ENCODE measurements at places on chromosomes 13 and 19. TPM values are rescaled to one million over a fixed set of nuclear protein-coding genes. Genes with fewer than 3 reads are reported as not detected.
A peak's percentile ranks its signal among the peaks of the same experiment; 100 is the strongest.

- no peak for DNase-seq
Measured at GRCh38 chr13:32136716-32137115, 105.1 kb downstream of the FRY start.

DNA sequence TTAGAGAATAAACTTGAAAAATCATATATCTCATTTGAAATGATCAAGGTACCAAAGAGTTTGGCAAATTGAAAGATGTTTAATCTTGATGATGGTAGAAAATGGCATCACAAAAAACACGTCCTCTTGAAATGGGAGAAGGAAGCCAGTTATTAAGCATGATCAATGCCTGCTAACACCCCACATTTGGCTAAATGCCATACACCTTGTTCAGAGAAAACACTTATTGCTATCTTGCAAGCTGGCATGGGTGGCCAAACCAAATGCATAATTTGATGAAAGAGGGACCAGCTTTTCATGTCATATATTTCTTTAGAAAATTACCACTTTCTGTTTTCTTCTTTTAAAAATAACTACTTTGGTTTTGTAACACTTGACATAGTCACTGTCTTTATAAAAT is 141.3 kb downstream of the ZAR1L start:
- no peak for DNase-seq

DNA sequence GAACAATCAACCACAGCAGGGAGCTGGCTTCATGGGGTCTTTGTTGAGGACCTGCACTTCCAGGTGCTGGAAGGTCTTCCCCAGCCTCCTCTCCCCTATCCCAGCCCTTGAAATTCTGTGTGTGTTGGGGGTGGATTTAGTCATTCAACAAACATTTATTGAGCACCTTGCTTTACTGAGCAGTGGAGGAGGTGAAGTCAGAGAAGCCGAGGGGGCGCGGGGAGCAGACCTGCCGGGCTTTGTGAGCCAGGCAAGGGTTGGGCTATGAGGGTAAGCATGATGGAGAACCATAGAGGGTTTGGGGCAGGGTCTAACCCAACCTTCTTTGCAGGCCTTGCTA is 3.5 kb upstream of the C19orf85 start:
- DNase-seq: no peak

GRCh38 chr19:8363803-8364771 is at the start of gene ANGPTL4:
TSS of gene ANGPTL4 (plus strand) at chr19:8364155. CDS start at chr19:8364322, 167 bp downstream.
- DNase-seq: peak; percentile 71

The C19orf53 gene
- total RNA-seq: 58.8 TPM
